ENCODE measurements at places on chromosomes 7 and 10.

DNA sequence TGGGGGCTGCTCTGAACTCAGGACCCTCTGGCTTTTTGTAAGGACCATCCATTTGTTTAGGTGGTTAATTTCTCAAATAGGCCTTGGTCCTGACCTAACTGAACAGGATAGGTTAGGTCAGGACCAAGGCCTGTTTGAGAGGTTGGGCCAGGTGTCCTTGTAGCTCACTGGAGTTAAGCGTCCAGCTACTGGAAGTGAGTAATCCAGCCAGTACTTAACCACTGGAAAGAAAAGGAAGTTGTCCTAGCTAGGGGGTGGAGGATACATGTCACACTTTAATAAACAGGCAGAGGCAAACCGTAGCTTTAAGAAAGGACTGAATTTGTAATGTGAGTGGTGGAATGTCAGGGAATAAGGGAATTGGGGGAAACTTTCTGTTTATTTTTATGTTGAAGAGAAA, 96.0 kb downstream of the GPR85 start:
- no peak for DNase-seq

DNA sequence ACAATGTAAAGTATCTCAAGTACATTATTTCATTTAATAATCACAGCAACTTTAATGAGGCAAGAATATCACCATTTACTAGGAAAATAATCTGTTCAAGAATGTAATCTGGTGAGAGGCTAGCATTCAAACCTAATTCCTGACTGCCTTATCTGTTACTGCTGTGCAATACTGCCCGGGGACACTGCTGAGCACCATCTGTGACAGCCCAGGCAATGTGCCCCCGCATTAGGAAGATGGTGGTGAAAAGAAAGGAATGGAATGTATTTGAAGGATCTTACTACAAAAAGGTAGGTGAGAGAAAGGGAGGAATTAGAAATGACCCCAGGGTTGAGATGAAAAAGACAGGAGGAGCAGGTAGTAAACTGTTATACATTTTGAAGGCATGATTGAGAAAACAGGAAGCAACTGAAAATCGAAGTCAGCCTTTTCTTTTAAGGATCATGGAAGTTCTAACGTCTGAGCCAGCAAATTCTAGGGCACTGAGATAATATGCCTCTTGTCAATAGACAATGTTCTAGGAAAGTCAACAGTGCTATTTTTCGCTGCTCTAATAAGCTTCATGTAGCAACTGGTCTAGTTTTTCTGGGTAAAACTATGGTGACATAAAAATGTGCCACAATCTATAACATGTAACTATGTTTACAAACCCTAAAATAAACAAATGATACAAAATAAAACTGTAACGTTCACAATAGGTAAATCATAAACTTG, 90.4 kb downstream of the ETV1 start:
- no peak for DNase-seq

DNA sequence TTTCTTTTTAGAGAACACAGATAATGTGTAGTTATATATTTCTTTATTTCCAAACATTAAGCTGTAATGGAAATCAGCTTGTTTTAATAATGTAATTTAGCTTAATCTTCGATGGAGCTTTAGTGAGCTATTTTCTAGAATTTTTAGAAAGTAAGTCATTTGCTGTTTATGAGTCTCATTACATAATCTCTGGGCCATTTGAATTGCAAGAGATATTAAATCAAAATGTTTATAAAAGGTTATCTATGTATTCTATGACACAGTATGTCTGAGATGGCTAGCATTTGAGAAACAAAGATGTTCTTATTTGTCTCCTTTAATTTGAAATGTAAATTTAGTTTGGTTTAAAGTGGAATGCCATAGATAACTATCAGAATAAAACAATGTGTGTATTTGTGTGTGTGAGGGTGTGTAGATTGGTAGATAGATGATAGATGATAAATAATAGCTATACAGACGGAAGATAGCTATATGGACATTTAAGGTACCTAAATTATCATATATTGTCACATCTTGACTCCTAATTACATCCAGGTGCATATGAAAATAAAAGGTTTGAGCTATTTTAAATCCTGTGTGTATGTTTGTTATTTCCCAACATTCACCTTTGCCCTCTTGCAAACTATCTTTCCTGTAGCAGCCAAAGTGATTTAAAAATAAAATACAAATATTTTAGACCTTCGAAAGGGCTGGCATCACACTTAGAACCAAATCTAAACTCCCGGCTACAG, 478.0 kb upstream of the KLF6 start:
- no peak for DNase-seq

DNA sequence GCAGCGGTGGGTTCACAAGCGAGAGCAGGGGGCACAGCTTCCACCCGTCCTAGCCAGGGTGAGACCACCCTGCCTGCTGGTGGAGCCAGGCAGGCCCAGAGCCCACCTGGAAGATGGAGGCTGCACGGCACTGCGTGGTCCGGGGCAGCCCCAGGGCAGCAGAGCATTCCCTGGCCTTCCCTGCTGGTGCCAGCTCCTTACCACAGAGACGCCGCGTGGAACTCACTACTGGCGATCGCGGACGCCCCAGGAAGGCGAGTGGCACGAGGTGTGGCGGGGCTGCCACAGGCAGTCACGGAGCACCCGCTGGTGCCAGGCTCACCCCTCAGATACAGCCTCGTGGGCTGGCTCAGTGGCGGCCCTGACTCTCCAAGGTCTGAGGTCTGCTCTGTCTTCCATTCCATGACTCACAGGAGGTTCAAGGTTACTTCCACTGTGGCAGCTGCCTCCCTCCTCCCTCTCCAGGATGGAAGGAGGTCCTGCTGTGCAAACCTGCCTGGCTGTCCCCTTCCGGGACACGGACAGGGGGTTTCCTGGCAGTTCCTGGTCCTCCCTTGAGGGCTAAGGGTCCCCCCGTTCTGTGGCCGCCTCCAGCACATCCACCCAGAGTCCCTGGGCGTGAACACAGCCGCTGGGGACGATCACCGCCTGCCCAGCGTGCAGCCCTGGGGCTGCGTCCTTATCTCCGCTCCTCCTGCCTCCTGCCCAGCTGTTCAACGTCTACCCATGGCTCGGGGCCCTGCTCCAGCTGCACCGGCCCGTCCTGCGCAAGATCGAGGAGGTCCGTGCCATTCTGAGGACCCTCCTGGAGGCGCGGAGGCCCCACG, 3.1 kb downstream of the CYP2W1 start:
- no peak for DNase-seq

GRCh38 chr10:9786101-9786500, 1231.6 kb upstream of the CELF2 start:
- no peak for DNase-seq

GRCh38 chr7:11540271-11540761, 291.7 kb downstream of the THSD7A start:
- no peak for DNase-seq

- no peak for DNase-seq
These were observed 68.1 kb downstream of the CALN1 start for GRCh38 chr7:72343991-72344390.

DNA sequence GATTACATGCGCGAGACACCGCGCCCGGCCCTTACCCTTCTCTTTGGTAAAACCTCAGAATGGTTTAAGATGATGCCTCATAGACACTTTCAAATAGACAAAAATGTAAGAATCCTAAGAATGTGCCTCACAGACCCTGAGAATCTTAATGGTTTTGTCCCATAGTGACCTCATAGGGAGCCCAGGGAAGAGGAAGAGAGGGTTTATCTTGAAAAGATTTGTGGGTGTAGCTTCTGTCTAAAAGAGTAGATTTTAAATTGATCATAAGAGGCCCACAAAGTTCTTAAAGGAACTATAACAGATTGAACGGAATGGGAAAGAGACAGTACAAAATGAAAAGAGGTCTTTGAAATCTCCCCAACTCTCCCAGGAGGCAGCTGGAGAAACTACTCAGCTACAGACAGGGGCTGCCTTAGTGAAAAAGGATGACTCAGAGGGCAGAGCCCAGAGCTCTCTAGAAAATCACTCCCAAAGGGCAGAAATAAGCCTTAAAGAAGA, 220.6 kb downstream of the ADRA2A start:
- no peak for DNase-seq

GRCh38 chr7:151599401-151600227, 79.9 kb upstream of the RHEB start:
- no peak for DNase-seq

- peak; percentile 58 for DNase-seq
These were observed 13.8 kb upstream of the GPR146 start for GRCh38 chr7:1030444-1031070.

DNA sequence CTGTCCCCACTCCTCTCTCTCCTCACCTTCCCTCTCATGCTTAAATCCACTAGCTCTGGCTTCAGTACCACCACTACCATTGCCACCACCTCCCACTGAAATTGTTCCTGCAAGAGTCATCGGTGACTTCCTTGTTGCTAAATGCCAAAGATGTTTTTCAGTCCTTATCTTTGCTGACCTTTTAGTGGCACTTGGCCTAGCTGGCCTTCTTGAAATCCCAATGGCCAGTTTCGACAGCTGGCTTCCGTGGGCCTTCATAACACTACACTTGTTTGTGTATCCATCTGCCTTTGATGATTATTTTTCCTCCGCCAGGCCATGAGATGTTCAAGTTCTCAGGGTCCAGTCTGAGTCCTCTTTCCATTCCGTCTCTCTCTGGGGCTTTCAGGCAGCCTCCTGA, 118.2 kb upstream of the NANOS1 start:
- no peak for DNase-seq

DNA sequence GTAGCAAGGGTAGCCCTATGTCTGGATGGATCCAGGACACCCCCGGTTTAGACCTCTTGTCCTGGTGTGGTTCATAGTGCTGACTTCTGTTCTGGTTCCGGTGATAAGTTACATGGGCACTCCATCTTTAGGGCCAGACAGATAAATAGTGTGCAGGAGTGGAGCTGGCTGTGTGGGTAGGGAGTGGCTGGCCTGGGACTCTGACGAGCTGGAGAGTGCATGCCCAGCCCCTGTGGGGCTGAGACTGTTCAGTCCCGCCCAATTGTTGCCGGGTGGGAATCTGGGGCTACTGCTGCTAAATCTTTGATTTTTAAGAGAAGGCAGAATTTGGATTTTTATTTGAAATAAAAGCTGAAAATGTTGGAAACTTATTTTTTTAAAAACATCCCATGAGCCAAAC, 27.3 kb downstream of the PDCD11 start:
- DNase-seq = no peak

GRCh38 chr10:11538834-11539190, 72.6 kb downstream of the USP6NL start:
- no peak for DNase-seq

GRCh38 chr7:41779918-41780317, 77.0 kb upstream of the INHBA start:
- DNase-seq = no peak

- no peak for DNase-seq
These were observed 23.6 kb downstream of the TMEM178B start for GRCh38 chr7:141097430-141097829.

Measured in SHP77 (cell line).